Fibroblast of the aortic adventitia (primary cell): ENCODE measurements at places on chromosomes 2 and 18. TPM values are rescaled to one million over a fixed set of nuclear protein-coding genes. Genes with fewer than 3 reads are reported as not detected.

Gene NDC80
- total RNA-seq: 5.0 and 43.5 TPM in 2 replicates

Gene NCL
- 167 and 437 TPM in 2 replicates for total RNA-seq

Gene SERPINB7
- 0.27 TPM in 1 of 2 replicates, not detected in the other for total RNA-seq

Gene NEU4
- total RNA-seq: not detected in 2 replicates

Gene GPR155
- 1.6 and 2.2 TPM in 2 replicates for total RNA-seq

Gene CHCHD5
- 9.2 and 13.1 TPM in 2 replicates for total RNA-seq

Gene FLACC1
- 1.2 and 3.6 TPM in 2 replicates for total RNA-seq

Gene FAM124B
- under 0.01 and 1.2 TPM in 2 replicates for total RNA-seq

Gene GAREM2
- 0.57 and 2.4 TPM in 2 replicates for total RNA-seq

Gene RAD51AP2
- total RNA-seq: 0.09 TPM in 1 of 2 replicates, not detected in the other

Gene KRTCAP3
- not detected in 2 replicates for total RNA-seq

Gene C18orf32
- total RNA-seq: 8.2 and 33.2 TPM in 2 replicates

Gene BZW1
- 931 and 1,135 TPM in 2 replicates for total RNA-seq

Gene TEX44
- total RNA-seq: not detected in 2 replicates
